ENCODE measurements at places on chromosomes 3 and 15.

DNA sequence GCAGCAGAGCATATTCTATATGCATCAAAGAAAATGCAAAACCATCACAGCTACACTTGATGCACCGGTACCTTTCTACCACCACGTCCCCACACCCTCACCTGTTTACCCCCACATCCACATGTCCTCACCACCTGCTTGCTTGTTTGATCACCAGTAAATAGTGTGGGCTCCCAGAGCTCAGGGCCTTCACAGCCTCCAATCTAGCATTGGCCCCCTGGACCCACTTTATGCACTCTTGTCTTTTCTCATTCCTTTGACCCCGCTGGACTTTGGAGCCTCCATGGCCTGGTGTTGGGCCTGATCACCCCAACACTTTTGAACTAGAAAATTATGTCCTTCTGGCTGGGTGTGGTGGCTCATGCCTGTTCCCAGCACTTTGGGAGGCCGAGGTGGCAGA is 190.1 kb downstream of the PDE8A start:
- DNase-seq = no peak

- DNase-seq = no peak
These were observed 338.5 kb downstream of the CADM2 start for GRCh38 chr3:85297291-85297690.

- DNase-seq = no peak
These were observed 8.8 kb downstream of the GPR87 start for GRCh38 chr3:151307583-151308488.

DNA sequence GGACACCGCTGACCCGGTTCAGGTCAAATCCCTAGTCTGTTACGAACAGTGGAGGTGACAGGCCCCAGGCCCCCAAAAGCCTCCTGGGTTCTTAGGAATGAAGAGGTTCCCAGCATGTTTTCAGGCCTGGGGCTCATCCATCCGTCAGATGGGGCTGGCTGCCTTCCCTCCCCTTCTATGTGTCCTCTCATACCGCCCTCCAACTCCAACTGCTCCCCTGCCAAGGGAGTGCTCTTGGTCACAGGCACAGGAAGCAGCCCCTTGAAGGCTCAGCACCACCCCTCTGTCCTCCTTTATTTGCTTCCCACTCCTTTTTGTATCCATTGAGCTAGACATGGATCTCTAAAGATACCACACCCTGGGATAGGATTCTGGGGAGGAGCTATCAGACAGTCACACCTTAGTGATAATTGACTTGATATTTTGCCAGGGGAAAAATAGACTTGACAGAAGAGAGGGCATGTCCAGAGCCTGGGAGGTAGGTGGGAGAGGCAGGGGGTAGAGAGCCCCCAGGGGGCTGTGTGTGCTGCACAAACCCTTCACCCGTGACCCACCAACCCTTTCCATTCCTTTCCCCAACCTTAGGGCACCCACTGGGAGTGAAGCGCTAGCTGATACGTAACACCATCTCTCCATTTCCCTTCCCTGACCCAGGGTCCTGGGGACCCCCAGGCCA is 10.7 kb upstream of the CSPG4 start:
- no peak for DNase-seq

Data from EL (cell line).